ENCODE measurements at places on chromosomes 16 and 17.

DNA sequence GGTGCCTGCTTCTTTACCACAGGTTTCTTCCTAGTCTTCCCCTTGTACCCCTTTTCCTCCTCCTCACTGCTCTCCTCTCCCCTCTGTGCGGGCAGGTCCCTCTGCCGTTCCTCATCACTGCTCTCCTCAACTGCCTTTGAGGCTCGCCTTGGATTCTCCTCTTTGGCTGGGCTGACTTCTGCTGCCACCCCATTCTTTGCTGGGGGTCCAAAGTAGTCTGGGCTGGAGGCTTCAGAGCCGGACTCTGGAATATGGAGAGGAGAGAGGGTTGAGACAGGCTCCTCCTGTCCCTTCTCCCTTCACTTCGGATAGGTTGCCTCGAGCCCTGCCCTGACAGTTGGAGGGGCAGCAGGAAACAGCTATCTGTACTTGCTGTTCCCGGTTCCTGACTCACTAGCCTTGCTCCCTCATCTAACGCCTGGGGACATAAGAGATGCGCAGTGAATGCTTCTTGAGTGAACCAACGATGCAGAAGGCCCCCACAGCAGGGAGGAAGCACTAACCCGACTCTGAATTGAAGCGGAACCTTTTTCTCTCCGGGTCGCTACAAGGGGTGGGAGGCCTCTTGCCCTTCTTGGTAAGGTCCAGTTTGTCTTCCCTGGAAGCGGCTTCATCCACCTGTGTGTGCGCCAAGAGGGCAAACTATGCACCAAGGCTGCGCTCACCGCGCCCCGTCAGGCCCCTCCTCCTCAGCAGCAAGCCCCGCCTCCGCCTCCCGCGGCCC is 655 bp downstream of the HIRIP3 start:
- no peak for DNase-seq

DNA sequence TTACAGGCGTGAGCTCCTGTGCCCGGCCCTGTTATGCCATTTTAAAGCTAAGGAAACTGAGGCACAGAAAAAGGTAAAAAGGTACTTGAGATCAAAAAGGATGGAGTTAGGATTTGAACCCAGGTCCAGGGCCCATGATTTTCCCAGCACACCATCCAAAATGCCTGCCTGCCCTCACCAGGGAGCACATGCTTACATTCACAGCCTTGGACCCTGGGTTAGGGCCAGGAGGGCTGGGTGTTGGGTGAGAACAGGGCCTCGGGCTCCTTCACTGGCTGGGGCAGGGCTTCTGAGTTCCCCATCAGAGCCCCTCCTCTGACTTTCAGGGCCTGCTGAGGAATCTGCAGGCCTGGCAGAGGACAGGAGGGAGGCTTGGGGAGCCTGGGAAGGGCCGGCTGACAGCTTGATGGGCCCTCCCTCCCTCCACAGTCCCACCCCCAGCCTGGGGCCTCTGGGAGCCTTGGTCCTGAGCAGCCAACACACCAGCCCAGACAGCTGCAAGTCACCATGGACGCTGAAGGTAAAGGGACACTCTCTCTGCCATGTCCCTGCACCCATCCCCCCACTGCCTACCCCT is at the start of gene QPRT:
QPRT (plus strand) TSS at position 490 of the 577 bp plus-strand sequence; CDS start at position 508, 18 bp downstream.
- DNase-seq: peak; percentile 10

GRCh38 chr17:49292901-49293300 is 62.3 kb upstream of the PHOSPHO1 start:
- DNase-seq: no peak

DNA sequence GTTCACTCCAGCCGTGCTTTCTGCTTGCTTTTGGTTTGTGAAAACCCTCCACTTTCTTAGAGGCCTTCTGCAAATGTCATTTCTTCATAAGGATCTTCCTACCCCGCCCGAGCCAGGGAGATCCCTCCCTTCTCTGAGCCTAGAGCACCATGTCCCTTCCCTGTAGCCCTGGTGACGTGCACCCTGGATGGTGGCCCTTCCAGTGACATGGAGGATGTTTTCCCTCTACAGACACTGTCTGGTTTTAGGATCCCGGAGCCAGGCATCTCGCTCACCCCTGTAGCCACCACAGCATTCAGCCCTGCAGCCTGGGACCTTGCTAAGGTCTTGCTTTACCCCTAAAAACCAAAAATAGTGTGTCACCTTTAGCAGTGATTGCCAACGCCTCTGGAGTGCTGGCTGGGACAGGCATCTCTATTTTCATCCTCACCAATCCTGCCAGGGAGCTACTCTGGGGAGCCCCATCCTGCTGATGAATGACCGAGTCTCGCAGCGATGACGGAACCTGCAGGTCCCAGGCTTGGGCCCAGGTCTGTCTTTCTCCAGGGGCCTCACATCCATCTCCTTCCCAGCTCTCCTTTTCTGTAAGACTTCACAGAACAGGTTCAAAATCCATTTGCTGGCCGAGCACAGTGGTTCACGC is 394.1 kb upstream of the TNRC6C start:
- no peak for DNase-seq
